ENCODE measurements at places on chromosomes 4 and X. TPM values are rescaled to one million over a fixed set of nuclear protein-coding genes. Genes with fewer than 3 reads are reported as not detected.
A peak's percentile ranks its signal among the peaks of the same experiment; 100 is the strongest.

Gene MGARP
- polyA plus RNA-seq, result 34.7 TPM

Gene WAS
- polyA plus RNA-seq, result 0.14 TPM

DNA sequence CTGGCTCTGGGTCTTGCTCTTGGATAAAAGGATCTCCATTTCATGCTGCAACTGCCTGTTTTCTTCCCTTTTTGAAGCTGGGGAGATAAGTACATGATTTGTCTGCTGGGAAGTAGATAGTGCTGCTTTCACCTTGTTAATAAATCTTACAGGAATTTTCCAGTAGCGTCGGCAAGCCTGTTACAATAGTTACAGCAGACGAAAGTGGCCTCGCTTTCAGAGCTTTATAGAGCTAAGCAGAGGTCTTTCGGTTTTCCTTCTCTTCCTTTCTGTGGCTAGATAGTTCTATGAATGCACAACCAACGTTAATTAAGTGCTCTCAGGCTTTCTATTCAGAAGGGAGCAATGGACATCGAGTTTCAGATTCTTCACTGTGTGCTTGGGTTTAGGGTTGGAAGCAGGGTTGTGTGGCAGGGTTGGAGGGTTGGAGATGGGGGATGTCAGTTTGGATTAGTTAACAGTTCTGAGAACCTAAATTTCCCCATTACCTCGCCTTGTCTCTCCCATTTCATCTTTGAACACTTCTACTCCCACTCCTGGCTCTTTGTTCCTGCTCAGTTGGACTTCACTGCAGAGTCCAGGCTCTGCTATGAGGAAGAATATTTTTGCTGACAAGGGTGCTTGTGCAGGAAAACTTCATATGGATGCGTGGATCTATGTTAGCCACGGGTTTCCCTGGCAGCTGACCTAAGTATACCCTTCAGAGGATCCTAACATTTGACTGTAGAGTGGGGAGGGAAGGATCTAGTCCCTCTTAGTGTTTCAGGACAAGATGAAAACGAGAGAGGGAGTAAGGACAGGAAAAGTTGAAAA lies 237.9 kb downstream of the ARHGAP10 start:
- DNase-seq, result no peak

DNA sequence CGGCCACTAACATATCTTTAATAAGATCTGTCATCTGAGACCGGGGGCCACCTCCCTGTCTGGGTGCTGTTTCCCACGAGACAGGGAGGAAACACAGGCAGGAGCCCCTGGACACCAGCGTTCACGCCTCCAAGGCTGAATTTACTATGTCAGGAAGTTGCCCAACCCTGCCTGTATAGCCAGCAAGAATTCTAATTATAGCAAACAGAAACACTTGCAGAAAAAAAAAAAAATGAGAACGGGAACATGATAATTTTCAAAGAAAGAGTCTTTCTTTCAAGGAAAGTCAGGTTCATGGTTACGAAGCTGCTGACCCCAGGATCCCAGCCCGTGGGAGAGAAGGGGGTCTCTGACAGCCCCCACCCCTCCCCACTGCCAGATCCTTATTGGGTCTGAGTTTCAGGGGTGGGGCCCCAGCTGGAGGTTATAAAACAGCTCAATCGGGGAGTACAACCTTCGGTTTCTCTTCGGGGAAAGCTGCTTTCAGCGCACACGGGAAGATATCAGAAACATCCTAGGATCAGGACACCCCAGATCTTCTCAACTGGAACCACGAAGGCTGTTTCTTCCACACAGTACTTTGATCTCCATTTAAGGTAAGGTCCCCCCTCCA lies at the start of gene IL3RA:
Gene IL3RA (plus strand): TSS at position 455 of the 613 bp plus-strand sequence. CDS start 4,981 bp downstream, outside the sequence.
- no peak for DNase-seq

DNA sequence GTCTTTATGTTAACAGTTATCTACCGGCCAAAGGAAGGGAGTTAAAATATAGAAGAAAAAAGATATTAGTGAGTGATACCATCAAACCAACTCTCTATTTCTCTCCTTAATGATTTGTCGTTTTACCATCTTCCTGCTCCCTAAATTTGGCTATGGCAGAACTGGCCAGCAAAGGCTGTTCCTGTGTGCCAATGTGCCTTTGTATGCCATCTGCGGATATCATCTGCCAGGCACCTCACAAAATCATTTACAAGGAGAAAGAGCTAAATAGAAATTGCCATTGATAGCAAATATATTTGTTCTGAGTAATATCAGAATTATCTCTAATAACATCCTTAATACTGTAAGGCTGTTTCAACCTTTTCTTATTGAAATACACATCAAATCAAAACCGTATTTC lies 22.4 kb downstream of the GPM6A start:
- DNase-seq, result no peak

DNA sequence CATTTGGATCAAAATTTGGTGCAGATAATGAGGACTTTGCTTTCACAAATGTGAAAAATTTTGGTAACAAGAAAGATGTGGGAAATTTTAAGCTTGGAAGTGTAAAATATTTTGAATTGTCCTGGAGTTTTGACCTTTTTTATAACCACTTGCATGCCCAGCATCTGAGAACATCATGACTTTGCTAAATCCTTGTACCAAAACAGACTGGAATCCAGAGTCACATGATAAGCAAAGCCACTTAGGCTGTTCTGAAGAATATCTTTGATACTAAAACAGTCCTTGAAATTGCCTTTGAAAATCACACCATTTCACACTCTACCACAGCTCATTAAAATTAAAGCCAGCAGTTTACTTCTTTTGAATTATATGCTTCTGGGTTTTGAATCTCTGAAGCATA lies 2.5 kb upstream of the PPM1K start:
- DNase-seq, result no peak

- DNase-seq, result peak; percentile 85
Observed at GRCh38 chrX:53223955-53224859, 800 bp downstream of the KDM5C start.

DNA sequence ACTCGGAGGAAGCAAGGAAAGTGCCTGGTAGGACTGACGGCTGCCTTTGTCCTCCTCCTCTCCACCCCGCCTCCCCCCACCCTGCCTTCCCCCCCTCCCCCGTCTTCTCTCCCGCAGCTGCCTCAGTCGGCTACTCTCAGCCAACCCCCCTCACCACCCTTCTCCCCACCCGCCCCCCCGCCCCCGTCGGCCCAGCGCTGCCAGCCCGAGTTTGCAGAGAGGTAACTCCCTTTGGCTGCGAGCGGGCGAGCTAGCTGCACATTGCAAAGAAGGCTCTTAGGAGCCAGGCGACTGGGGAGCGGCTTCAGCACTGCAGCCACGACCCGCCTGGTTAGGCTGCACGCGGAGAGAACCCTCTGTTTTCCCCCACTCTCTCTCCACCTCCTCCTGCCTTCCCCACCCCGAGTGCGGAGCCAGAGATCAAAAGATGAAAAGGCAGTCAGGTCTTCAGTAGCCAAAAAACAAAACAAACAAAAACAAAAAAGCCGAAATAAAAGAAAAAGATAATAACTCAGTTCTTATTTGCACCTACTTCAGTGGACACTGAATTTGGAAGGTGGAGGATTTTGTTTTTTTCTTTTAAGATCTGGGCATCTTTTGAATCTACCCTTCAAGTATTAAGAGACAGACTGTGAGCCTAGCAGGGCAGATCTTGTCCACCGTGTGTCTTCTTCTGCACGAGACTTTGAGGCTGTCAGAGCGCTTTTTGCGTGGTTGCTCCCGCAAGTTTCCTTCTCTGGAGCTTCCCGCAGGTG lies 637 bp downstream of the AR start:
- DNase-seq, result no peak

- no peak for DNase-seq
Observed at GRCh38 chr4:26418850-26419249, 71.4 kb downstream of the CCKAR start.

GRCh38 chrX:81489987-81490386 lies 288.1 kb downstream of the SH3BGRL start:
- DNase-seq, result no peak

DNA sequence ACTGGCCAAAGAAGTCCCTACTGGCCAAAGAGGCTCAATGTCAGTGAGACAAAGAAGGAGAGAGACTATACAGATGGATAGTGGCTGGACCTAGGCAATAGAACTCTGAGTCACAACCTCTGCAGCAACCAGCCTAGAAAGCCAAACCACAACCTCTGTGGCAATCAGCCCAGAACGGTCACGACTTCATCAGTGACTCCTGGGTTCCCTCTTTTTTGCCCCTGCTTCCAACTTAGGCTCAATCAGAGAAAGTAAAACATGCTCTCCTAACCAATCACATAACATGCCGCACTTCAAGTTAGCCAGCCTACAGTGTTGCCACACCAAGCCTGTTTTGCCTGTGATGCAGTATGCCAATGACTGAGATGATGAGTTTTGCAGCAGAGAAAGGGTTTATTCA lies 203.4 kb downstream of the ANAPC10 start:
- DNase-seq, result peak; percentile 48

GRCh38 chr4:143514901-143515300 lies 1.4 kb downstream of the SMARCA5 start:
- DNase-seq, result no peak

GRCh38 chr4:94365304-94365703 lies 22.7 kb upstream of the HPGDS start:
- peak; percentile 21 for DNase-seq
